ENCODE measurements at places on chromosomes 5 and 9. TPM values are rescaled to one million over a fixed set of nuclear protein-coding genes. Genes with fewer than 3 reads are reported as not detected.

GMCL2 gene
- not detected for total RNA-seq

RANBP3L gene
- 0.19 TPM for total RNA-seq

RECK gene
- 1.6 TPM for total RNA-seq

TMEM167A gene
- 89.4 TPM for total RNA-seq

MYMK gene
- not detected for total RNA-seq

PCDHGB2 gene
- total RNA-seq = 1.8 TPM

C9orf50 gene
- not detected for total RNA-seq

CDKN2B-AS1 gene
- total RNA-seq = 73.7 TPM

DNA sequence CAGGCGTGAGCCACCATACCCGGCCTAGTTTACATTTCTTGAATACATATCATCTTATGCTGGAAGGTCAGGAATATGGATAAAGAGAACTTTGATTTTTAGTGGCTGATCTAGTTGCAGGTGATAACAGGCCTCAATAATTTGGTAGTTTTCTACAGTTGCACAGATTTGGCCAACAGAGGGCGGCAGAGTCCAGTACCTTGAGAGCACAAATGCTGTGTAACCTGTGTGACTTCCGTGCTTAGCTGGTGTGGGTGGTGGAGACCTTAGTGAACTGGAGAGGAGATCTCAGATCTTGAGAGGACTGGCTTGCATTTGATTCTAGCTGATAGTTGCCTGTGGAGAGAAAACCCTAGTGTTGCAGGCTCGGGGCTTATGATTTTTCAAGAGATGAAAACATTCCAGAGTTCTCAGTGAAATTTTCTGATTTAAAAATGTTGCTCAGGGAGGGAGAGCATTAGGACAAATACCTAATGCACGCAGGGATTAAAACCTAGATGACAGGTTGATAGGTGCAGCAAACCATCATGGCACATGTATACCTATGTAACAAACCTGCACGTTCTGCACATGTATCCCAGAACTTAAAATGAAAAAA, 17.4 kb upstream of the GPR151 start:
- no peaks in the 10 kb centered on the region for H3K36me3 ChIP-seq
- no peaks in the 10 kb centered on the region for H3K27me3 ChIP-seq
- H3K4me1 ChIP-seq = no peaks in the 10 kb centered on the region

- no peak overlapping the region for H3K4me3 ChIP-seq
- no peaks in the 10 kb centered on the region for H3K36me3 ChIP-seq
- H3K27me3 ChIP-seq = no peaks in the 10 kb centered on the region
- H3K27ac ChIP-seq = no peak overlapping the region
These were observed 16.8 kb downstream of the PRDM6 start for GRCh38 chr5:123105864-123106263.

GRCh38 chr5:83777856-83778255, 57.2 kb upstream of the HAPLN1 start:
- H3K27me3 ChIP-seq = no peaks in the 10 kb centered on the region
- no peaks in the 10 kb centered on the region for H3K4me1 ChIP-seq
- H3K36me3 ChIP-seq = no peaks in the 10 kb centered on the region
- no peak overlapping the region for H3K27ac ChIP-seq
- H3K4me3 ChIP-seq = no peak overlapping the region

GRCh38 chr5:28855626-28856025, 1817.2 kb upstream of the CDH9 start:
- no peaks in the 10 kb centered on the region for H3K27me3 ChIP-seq
- no peak overlapping the region for H3K4me3 ChIP-seq
- DNase-seq = no peak
- H3K36me3 ChIP-seq = no peaks in the 10 kb centered on the region
- H3K27ac ChIP-seq = no peak overlapping the region

DNA sequence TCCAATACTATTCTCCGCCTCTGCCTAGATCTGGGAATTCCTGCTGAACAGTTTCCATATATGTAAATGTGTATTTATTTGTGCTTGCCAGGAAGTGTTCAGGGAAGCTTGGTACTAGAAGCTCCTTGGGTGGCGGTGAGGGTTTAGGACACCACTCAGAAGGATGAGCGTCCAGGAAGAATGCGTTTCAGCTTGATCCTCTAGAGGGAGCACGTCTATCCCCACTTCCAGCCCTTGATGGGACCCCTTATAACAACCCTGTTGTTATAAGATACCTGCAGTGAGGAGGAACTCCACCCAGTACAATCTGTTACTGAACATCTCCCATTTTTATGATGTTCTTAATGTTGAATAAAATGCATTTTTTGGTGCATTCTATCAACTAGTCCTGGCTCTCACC, 88.9 kb downstream of the CYFIP2 start:
- H3K4me3 ChIP-seq = no peak overlapping the region
- no peak overlapping the region for H3K27ac ChIP-seq
- no peaks in the 10 kb centered on the region for H3K27me3 ChIP-seq
- H3K4me1 ChIP-seq = no peaks in the 10 kb centered on the region
- no peak for DNase-seq
- H3K36me3 ChIP-seq = no peaks in the 10 kb centered on the region

DNA sequence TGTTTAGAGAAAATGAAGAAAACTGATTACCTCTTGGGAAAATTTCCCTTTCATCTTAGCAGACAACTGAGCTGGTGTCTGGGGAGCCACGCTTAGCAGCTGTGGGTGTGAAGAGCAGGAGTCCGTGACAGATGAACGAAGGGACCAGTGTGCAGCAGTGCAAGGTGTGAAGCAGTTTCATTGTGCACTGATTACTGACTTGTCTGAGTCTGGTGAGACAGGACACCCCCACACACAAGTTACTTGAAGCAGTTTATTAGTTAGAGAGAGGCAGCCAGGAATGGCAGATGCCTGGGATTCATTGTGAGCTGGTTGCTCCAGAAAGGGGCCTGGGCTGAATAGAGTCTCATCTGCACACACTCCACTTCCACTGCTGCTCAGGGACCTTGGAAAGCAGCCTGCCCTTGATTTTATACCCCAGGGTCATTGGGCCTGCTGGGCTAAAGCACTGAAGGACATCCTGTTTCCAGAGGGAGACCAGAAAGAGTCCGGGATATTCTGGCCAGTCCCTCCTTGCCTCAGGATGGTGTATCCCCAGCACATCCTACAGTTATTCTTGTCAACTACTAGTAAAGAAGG, 47.4 kb downstream of the FBXL7 start:
- H3K4me1 ChIP-seq = no peaks in the 10 kb centered on the region
- no peaks in the 10 kb centered on the region for H3K27me3 ChIP-seq
- no peak for DNase-seq
- no peak overlapping the region for H3K27ac ChIP-seq
- H3K4me3 ChIP-seq = no peak overlapping the region
- no peaks in the 10 kb centered on the region for H3K36me3 ChIP-seq

- no peak for DNase-seq
- H3K27ac ChIP-seq = no peak overlapping the region
- no peak overlapping the region for H3K4me3 ChIP-seq
These were observed 46.7 kb upstream of the CER1 start for GRCh38 chr9:14769230-14769571.
